ENCODE measurements at places on chromosomes 3 and 15.

DNA sequence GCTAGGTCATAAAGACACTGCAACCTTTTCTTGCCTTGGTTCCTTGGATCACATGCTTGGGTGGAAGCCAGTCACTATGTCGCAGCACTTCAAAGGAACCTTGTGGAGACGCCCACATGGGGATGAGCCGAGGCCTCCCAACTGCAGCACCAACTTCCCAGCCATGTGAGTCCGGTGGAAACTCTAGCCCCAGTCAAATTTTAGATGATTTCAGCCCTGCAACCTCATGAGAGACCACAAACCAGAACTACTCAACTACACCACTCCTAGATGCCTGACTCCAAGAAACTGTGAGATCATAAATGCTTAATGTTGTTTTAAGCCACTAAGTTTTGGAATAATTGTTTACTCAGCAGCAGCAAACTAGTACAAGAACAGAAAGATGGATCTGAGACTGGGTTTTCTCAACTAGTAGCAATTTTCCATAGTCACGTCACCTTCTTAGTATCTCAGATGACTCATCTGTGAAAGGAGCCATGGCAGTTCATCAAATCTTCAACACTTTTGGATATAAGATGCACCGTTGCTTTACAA is 86.5 kb downstream of the MB21D2 start:
- peak; percentile 44 for DNase-seq

DNA sequence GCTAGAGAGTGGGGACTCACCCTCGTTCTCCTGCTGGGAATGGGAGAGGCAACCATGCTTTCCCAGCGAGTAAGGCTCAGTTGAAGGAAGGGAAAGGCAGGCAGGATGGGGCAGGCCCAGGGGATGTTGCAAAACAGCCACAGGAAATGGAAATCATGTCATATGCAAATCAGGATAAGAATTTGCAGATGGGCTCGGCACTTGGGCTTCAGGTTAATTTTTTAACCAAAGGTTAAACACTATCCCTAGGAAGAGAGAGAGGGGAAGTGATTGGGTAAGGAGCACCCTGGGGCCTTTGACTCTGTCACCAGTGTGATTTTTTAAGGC is 14.6 kb upstream of the PLA2G4E start:
- no peak for DNase-seq

GRCh38 chr3:18402239-18402799 is 22.8 kb downstream of the SATB1 start:
- no peak for DNase-seq

DNA sequence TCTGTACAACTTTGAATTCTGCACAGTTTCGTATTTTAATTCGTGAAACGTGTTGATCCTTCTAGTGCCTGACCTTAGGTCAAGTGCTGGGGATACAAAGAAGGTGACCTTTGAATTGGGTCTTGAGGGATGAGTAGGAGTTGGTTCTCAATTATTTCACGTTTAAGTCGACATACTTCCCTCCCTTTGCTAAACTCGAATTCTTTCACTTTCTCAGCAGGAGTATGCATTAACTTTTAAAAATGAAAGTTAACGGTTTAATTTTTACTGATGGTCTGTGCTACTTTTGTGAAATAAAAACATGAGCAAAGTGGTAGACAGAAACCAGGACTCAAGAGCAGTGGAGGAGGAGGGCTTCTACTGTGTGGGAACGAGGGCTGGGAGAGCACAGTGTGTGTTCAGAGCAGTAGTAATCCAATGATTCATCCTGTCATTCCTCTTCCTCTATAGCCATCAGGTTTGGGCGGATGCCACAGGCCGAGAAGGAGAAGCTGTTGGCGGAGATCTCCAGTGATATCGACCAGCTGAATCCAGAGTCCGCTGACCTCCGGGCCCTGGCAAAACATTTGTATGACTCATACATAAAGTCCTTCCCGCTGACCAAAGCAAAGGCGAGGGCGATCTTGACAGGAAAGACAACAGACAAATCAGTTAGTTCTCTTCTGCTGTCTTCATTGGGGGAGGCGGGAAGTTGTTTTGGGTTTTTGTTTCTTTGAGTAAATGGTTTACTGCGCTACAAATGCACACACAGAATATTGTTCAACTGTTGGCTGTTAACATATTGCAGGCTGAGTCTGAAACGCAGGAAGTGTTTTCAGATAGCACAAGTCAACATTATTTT is 78.6 kb upstream of the TSEN2 start:
- DNase-seq = no peak

- no peak for DNase-seq
These were observed 1045.5 kb upstream of the NR2F2 start for GRCh38 chr15:95284933-95285421.

- no peak for DNase-seq
These were observed 223.7 kb downstream of the PCCB start for GRCh38 chr3:136473716-136474326.

GRCh38 chr3:99842826-99843589 is 25.3 kb downstream of the CMSS1 start:
- DNase-seq = no peak

- no peak for DNase-seq
These were observed 62.2 kb upstream of the ALCAM start for GRCh38 chr3:105304487-105304886.

Data from stimulated activated CD4-positive, alpha-beta T cell treated with anti-CD3 and anti-CD28 coated beads, Interleukin-1b, Interleukin-23, amount 100 ng/mL, for 48 hours (primary cell).